WERI-Rb-1 (cell line): ENCODE measurements at places on chromosomes 16 and 17.

DNA sequence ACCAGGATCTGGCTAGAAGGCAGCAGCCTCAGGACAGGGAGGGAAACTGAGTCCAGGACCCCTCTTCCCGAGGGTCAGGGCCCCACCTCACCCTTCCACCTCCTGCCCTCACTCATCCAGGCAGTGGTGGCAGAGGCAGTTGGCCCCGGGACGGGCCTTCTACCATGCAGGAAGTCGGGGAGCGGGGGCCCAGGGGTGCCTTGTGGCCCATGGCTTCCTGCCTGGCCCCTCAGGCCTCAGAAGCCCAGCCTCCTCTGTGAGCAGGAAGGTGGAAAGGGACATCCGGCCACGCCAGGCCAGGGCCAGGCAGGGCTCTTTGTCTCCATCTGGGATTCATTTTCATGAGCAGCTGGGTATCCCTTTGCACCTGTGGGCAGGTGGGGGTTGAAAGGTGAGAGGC, 58.5 kb downstream of the BAHCC1 start:
- no peak for DNase-seq

- no peak for DNase-seq
Measured at GRCh38 chr16:27285676-27286196, 17.2 kb upstream of the NSMCE1 start.

GRCh38 chr17:62765351-62765750, 42.8 kb downstream of the MARCHF10 start:
- no peak for DNase-seq

DNA sequence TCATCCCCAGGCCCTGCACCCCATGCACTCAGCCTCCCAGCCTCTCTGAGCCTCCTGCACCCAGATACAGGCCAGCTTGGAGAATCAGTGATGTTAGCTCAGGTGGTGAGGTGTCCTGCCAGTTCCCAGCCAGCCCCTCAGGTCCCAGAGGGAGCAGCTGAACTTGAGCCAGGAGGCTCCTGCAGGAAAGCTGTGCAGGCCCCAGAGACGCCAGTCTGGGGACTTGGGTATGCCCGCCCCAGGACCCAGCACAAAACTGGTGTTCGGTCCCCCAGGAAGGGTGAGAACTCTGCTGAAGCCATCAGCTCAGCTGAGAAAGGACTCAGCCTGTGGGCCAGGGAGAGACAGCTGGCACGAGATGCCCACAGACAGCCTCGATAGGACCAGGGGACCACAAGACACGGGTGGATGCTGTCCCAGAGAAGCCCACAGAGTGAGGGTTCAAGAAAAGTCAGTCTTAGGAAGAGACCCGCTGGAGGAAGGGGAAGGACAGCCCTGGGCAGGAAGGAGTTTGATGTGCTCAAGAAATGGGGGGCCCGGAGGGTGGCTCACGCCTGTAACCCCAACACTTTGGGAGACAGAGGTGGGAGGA, 11.0 kb downstream of the ENDOV start:
- DNase-seq, result no peak

DNA sequence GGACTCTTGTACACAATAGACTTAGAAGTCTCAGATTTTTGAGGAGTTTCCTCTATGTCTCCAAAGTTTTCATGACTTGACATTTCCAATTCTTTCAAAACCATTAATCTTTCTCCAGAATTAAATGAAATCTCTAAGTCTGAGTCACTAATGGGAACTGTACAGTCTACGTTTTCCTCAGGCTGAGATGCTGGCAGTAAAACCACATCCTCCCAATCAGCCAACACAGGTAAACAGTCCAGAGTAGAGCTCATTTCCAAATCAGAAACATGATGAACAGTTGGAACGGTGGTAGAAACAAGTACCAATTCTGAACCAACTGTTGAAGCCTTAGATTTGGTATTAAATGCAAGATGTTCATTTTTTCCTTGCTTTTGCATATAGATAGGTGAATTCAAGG, 7.9 kb downstream of the ERI2 start:
- no peak for DNase-seq

- DNase-seq, result no peak
Measured at GRCh38 chr16:19114359-19115147, 789 bp downstream of the ITPRIPL2 start.

- DNase-seq, result no peak
Measured at GRCh38 chr16:7315813-7316212, 16.8 kb upstream of the RBFOX1 start.

GRCh38 chr17:46056800-46057304, 57.8 kb downstream of the STH start:
- DNase-seq, result no peak

DNA sequence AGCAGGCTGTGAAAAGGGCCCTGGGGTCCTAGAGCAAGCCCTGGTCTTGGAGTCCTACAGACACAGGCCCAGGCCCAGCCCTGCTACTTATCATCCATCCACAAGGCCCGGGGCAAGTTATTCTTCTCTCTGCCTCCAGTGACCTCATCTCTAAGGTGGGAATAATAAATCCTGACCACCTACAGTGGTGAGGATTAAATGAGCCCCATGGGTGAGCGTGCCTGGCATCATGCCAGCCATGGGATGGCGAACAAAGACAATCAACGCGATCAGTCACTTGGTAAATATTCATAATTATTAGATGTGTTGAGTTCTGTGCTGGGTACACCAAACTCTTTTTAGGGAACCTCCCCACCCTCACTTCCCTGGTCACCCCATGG, 5.5 kb downstream of the KRT15 start:
- no peak for DNase-seq

DNA sequence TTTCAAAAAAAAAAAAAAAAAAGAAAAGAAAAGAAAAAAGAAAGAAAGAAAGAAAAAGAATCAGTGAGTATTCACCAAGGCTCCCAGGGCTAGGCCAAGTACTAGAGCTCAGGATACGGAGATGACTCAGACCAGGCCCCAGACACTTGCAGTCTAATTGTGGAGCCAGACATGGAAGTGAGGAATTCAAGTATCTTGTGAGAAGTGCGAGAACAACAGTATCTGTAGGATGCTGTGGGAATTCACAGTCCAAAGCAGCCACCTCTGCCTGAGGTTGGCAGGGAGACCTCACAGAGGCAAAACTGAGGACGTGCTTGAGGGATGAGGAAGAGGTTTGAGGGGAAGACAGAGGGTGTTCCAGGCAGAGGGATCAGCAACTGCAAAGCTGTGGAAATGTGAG, 14.0 kb upstream of the ALDOA start:
- DNase-seq, result no peak

DNA sequence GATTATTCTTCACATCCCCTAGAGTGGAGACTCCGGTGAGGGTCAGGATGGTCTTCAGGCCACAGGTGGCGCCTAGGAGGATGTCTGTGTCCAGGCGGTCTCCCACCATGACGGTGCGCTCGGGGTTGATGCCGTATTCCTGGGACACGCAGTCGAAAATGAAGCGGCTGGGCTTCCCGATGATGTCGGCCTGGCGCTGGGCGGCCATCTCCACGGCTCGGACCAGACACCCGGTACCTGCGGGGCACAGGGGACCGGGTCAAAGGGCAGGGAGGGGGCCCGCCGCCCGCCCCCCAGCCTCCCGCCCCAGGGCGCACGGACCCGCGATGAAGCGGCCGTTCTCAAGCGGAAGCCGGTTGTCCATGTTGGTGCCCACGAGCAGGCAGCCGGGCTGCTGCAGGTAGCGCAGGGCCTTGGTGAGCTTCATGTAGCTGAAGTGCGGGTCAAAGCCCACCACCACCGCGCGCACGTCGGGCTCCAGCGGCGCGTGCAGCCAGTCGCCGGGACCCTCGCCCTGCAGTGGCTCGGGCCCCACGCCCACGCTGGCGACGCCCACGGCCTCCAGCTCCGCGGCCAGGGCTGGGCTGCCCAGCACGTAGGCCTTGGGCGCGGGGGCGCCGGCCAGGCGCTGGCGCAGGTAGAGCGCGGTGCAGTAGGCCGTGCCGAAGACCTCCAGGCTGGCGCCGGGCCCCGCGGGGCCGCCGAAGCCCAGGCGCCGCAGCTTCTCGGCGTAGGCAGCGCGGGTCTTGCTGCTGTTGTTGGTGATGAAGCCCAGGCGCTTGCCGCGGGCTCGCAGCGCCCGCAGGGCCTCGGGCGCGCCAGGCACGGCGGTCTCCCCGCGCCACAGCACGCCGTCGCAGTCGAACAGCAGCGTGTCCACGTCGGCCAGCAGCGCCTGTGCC, 572 bp downstream of the PGP start:
- no peak for DNase-seq

DNA sequence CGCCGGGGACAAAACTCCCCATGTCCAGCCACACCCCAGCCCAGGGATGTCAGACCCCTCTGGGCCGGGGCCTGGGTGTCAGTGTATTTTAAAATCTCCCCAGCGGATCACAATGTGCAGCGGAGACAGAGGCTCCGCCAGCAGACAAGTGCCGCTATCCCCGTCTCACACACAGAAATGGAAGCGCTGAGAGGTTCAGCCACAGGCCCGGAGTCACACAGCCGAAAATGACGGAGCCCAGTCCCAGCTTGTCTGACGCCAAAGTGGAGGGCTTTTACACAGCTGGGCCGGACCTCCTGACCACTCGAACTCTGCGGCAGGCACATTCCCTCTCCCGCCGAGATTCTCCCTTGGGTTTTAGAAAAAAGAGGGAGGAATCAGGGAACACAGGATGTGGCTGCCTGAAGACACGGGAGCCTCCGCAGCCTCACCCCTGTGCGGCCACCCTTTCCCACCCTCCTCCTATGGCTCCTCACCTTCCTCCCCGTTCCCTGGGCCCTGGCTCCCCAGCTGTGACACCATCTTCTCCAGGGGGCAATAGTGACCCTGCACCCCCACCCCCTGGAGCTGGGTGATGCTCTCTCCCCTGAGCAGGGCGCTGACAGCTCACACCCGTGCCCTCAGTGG, 6.8 kb upstream of the OSGIN1 start:
- no peak for DNase-seq

DNA sequence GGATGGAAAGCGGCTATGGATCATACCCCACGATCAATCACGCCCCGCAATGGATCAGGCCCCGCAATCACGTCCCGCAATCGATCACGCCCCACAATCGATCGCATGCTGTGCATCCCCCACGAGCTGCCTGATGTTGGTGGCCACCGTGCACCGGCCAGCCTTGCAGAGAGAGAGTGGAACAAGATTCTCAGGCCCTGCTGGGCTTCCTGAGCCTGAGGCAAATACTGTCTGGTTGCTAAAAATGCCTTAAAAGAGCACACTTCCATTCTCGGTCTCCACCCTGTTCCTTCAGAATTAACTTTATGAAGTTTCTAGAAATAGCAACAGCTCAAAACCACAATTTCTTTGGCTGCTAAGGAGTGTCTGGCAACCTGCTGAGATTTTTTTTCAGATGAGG, 81.5 kb downstream of the VPS53 start:
- DNase-seq, result no peak

DNA sequence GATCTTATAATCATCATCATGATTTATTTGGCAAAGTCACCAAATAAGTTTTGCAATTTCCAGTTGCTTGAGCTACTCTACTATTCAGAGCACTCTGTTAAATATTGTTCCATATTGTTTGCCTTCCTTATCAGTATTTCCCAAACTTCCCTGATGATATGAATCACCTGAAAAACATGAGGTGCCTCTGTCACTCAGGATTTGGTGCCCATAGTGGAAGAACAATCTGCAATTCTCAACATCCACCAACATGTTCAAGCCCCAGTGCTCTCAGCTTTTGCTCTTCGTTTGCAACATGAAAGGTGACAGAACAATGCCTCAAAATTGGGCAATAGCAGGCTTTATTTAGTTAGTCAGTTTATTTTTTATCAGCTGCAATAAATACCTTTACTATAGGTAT, 28.6 kb upstream of the WSB1 start:
- DNase-seq, result no peak

DNA sequence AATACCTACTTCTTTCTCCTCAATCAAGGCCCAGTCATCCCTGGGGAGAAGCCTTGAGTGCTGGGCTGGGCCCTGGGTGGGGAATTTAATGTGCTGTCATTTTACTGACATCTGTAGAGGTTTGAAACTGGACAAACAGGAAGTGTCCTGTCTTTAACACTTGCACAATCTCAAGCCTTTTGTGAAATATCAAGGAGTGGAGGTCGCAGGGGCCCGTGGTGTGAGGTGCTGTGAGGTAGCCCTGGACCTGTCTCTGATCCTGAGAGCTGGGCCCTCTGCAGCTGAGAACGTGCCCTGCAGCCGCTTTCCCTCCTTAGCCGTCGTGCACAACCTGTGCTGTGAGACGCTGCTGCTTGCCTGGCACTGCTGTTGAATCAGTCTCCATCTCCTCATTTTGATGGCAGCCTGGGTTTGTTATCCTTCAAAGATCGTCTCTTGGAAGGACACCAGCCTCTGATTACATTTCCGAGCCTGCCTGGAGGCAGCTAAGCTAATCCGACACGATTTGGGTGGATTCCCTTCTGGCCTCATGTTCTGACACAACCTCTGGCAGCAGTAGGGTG, 29.9 kb downstream of the SMARCE1 start:
- peak; percentile 41 for DNase-seq

DNA sequence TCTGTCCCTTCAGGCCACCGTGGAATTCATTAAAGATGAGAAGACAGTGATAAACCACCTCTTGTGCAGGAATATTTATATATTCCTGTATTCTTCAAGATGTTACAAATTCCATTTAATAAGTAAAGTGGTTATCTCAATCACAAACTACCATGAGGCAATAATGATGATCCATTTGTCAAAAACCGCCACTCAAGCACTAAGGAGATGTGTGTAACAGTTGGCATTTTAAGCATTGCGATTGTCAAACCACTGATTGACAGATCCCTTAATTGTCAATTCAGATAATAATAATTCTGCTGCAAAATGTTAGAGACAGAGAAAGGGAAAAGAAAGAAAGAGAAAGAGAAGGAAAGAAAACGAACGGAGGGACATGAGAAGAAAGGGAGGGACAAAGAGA, 476.1 kb upstream of the RBFOX1 start:
- no peak for DNase-seq

GRCh38 chr16:813204-813915, 12.8 kb upstream of the GNG13 start:
- peak; percentile 75 for DNase-seq

DNA sequence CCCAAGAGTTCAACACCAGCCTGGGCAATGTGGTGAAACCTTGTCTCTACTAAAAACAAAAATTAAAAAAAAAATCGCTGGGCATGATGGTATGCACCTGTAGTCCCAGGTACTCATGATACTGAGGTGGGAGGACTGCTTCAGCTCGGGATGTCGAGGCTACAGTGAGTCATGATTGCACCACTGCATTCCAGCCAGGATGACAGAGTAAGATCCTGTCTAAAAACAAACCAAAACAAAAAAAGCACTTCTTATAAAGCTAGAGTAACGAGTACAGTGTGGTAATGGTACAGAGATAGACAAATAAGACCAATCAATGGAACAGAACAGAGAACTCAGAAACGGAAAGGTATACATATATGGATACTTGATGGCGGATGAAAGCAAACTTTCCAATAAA, 4.4 kb downstream of the NSMCE1 start:
- no peak for DNase-seq

DNA sequence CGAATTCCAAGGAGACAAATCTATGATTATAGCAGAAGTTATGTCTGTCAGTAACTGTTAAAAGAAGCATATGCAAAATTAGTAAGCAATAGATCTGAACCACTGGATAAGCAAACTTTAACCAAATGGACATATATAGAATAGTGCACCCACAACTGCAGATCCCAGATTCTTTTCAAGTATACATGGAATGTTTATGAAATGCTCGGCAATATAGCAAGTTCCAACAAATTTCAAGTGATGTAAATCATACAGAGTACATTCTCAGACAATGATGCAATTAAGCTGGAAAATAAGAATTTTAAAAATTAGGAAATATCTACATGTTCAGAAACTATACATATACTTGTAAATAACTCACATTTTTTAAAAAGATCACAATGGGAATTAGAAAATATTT, 8.4 kb upstream of the HELZ start:
- no peak for DNase-seq

GRCh38 chr17:6928193-6928592, 67.7 kb upstream of the ALOX12 start:
- DNase-seq, result no peak

GRCh38 chr17:77756028-77756427, 202.5 kb upstream of the TNRC6C start:
- DNase-seq, result no peak
